ENCODE measurements at places on chromosomes 1 and 21.

DNA sequence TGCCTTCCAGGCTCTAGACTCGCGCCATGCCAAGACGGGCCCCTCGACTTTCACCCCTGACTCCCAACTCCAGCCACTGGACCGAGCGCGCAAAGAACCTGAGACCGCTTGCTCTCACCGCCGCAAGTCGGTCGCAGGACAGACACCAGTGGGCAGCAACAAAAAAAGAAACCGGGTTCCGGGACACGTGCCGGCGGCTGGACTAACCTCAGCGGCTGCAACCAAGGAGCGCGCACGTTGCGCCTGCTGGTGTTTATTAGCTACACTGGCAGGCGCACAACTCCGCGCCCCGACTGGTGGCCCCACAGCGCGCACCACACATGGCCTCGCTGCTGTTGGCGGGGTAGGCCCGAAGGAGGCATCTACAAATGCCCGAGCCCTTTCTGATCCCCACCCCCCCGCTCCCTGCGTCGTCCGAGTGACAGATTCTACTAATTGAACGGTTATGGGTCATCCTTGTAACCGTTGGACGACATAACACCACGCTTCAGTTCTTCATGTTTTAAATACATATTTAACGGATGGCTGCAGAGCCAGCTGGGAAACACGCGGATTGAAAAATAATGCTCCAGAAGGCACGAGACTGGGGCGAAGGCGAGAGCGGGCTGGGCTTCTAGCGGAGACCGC is 2.0 kb upstream of the OLIG2 start:
- no peak for DNase-seq

GRCh38 chr1:247375747-247376146 is 40.2 kb upstream of the NLRP3 start:
- no peak for DNase-seq

- DNase-seq, result no peak
These were observed 9.9 kb upstream of the TTC22 start for GRCh38 chr1:54811066-54811465.

- DNase-seq, result no peak
These were observed 61.6 kb downstream of the SLX9 start for GRCh38 chr21:45001134-45002095.

DNA sequence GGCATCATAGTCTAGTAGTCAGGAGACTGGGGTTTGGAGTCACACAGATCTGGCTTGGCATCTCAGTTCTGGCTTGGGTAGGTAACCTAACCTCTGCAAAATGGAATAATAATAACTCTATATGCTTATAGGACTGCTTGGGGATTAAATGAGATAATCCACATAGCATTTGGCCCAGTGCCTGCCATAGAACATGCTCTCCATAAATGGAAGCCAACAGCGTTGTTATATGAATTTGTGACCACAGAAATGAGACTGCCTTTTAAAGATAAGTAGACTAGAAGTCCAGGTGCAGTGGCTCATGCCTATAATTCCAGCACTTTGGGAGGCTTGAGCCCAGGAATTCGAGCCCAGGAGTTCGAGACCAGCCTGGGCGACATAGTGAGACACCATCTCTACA is 4.0 kb upstream of the OPRD1 start:
- DNase-seq, result no peak

- no peak for DNase-seq
These were observed 39.0 kb downstream of the LRRC71 start for GRCh38 chr1:156959414-156959813.

DNA sequence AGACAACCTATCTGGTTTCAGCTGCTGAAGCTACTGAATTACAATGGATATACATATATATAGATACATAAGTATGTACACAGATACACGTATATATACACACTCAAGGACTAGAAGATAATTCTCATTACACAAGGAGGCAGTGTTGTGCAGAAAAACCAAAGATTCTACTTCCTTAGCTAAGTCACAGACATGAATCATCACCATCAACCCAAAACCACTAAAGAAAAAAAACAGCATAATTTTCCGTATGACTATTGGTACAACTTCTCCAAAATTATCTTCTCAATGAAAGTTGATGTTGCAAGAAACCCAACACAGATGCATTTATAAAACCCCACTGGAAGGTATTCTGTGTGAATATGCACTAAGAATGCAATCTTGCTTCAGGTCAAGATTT is 36.8 kb upstream of the RPF1 start:
- DNase-seq, result no peak

DNA sequence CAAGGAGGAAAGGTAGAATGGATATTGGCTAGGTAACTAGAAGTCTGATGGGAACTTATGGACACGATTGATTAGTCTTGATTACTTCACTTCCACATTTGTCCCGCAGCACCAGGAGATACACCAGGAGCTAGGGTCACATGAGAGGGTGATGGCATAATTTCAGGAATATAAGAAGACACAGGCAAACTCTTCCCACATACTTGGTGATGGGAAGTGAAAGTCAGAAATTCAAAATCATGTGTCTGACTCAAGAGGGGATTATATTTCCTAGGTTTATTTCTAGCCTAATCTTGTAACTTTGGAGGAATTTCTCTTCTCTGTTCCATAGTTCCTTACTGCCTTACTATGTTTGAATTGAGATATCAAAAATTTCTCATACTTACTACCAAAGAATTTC is 185.0 kb downstream of the PBX1 start:
- DNase-seq, result no peak

- no peak for DNase-seq
These were observed 17.7 kb downstream of the DHRS3 start for GRCh38 chr1:12600335-12600734.

DNA sequence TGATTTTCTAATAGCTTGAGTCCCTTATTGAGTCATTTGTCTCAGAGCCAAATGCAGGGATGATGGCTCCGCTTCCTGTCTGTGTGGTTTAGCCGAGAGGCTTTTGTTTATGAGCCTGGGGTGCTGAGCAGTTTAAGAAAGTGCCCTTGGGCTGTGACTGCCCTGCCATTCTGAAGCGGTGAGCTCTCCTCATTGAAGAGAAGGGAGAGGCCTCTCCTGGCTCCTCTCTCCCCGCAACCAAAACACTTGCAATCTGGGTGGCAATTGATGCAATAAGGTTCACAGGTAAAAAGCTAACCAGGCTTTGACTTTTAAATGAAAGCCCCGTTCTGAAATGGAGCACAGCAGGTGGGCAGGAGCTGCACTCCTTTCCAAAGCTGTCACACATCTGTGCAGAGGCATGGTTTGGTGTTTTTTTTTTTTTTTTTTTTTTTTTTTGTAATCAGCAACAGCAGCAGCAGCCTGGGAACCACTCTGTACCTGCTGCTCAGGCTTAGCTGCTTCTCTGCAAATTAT is 403.7 kb downstream of the SIPA1L2 start:
- no peak for DNase-seq

DNA sequence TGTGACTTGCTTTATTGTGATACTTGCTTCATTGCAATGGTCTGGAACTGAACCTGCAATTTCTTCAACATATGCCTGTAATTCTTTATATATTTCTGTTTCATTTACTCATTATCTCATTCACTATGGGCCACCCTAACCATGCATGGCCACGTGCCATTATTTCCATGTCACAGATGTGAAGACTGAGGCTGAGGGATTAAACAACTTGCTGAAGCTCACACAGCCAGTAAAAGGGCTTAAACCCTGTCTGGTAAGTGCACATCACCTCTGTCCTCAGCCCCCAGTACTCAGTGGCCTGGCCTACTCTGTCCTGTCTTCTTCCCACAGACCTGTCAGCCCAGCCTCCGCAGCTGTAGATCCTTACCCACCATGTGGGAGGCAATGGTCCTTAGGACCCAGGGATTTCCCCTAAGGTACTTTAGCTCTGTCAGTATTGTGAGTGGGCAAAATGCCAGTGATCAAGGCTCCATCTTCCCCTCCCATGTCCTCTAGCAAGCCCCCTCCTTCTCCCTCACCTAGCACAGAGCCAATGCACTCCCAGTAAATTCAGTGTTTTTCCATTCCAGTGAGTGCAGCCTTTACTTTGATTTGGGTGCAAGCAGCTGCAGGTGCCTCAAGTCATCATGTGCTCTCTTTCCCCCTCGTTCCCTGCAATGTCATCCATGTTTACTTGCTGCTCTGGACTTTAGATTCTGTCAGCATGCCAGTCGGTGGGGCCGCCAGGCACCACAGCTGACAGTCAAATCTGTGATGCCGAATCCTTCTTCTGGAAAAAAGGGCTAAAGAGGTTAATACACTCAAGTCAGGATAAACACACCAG is 228.2 kb upstream of the PROX1 start:
- no peak for DNase-seq

DNA sequence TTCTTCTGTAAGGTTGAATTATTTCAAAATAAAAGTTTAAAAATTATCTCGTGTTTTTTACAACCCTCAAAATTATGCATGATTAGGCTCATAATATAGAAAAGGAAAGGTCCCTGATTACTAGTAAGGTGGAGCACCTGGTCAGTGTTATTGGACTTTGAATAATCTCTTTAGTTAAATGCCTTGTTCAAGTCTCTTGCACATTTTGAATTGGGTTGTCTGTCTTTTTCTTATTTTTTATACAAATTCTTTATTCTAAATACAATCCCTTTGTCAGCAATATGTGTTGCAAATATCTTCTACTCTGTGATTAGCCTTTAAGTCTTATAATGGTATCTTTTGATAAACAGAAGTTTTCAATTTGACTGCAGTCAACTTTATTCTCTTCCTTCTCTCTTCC is 100.7 kb upstream of the TNFSF4 start:
- DNase-seq, result no peak

- no peak for DNase-seq
These were observed 35.4 kb downstream of the MIA3 start for GRCh38 chr1:222653178-222653827.

- no peak for DNase-seq
These were observed 12.4 kb upstream of the USP1 start for GRCh38 chr1:62424411-62424810.

DNA sequence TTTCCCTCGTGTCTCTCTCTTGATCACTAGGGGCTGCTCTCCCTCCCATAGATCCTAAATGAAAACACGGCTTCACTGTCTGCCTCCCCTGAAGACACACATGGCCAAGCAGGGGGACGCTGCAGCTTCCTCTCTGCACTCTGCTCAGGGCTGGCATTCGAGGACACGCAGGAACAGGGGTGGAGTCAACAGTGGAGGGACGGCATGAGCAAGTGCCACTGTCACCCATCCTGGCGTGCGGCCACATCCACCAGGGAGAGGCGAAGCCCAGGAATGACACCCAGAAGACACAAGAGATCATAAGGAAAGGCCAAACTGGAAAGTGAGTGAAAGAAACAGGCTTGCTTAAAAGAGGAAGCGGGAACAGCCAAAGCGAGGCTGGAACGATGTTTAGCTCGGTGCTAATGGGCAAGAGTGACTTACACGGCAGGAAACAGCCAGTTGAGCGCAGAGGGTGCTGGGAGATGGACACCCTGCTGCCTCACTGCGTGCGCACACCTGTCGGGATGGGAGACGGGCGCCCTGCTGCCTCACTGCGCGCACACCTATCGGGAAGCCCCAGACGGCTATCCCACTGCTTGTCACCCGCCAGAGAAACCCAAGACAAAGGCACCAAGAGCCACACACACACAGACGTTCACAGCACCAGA is 13.6 kb upstream of the C1QTNF12 start:
- DNase-seq, result no peak

DNA sequence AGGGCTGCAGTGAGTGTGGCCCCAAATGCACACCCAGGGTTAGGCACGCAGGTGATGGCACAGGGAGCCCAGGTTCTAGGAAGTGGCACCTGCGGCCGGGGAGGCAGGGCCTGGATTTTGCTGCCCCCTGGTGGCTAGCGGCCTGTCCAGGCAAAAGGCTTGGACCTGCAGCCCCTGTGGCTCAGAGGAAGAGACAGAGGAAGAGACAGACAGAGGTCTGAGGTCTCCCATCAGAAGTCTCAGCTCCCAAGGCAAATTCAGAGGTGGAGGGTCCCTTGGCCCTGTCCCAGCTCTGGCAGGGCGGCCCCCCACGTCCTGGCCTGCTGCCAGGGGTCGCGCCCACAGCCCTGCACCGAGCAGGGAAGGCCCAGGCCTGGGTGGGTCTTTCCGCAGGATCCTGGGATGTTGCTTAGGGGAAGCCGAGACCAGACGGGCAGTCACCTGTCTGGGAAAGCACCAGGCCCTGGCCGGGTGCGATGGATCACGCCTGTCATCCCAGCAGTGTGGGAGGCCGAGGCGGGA is 8.0 kb upstream of the TNFRSF14 start:
- peak; percentile 75 for DNase-seq

DNA sequence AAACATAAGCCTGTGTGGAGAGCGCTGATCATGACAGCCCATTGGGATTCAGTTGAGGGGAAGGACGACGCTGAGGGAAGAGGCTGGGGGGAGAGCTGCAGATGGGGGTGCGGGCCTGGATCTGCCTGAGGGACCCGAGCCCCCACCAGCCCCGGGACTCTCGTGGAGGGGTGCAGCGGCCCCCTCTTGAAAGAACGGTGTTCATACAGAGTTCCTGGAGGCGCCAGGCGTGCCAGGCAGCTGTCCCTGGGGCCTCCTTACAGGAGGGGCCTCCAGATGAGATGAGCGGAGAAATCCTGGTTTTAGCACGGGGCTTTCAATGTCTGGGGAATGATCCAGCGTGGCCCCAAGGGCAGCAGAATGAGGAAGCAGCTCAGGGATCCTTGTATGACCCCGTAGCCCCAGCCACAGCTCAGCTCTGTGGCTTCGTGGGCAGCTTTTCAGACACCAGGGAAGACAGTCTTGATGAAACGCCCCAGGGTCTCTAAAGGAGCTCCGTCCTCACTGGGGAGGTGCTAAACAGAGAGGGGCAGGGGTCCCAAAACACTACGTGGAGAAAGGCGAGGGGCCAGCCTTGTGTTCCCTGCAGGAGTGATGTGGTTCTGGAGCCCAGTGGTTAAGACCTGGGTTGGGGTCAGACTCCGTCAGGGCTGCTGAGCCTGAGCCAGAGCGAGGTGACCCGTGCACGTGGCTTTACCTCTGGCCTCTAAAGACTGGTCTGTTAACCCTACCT is 7.2 kb upstream of the DSCAM start:
- no peak for DNase-seq

- DNase-seq, result no peak
These were observed 1.2 kb downstream of the SARS1 start for GRCh38 chr1:109214695-109215623.

DNA sequence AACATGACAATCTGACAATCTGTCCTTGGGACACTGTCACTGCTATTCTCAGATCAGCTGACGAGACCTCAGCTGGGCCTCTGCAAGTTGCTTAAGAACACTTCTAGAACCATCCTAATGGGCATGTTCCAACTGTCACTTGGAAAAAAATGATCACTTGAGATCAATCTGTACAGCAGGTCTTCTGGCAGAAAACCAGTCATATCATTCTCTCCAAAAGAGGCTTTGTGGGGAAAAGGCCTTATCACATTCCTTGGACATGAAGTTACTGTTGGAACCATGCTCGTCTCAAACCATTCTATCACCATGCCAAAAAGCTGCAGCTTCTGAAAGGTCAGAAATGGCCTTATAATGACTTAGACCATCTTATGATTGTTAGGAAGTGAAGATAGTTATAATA is 744.2 kb downstream of the USP25 start:
- no peak for DNase-seq

DNA sequence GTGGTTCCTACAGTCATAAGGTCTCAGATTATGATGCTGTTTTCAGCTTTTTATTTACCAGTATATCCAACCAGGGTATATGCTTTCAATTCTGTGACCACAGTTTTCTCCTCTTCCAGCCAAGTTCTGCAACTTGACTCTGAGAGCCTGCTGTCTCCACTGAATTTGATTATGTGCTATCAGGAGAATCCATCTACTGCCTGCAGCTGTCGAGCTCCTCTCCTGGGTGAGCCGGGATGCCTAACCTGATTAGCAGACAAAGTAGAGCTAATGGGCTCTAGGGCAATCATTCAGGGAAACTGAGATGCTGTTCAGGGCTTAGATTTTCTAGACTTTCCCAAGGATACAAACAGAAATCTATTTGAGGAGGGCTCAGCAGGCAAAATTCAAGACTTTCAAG is 271.5 kb upstream of the BEND5 start:
- DNase-seq, result no peak
